ENCODE measurements at places on chromosomes 11 and 22.

DNA sequence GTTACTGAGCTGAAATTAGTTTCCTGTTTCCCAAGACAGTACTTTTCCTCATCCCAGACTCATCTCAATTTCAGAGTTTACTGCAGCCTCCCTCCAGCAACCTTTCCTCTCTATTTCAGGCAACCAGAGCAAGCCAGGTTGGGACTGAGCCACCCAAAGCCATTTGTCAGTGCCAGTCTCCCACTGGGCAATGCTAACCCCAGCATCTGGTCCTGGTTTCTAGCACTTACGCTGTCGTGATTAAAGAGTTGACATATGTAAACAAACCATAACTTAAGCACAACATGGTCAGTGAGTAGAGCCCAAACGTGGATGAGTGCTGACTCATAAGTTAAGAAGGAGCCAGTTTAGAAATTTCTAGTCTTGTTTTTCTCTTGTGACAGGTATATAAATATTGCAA is 119.6 kb upstream of the BLID start:
- no peak for DNase-seq

DNA sequence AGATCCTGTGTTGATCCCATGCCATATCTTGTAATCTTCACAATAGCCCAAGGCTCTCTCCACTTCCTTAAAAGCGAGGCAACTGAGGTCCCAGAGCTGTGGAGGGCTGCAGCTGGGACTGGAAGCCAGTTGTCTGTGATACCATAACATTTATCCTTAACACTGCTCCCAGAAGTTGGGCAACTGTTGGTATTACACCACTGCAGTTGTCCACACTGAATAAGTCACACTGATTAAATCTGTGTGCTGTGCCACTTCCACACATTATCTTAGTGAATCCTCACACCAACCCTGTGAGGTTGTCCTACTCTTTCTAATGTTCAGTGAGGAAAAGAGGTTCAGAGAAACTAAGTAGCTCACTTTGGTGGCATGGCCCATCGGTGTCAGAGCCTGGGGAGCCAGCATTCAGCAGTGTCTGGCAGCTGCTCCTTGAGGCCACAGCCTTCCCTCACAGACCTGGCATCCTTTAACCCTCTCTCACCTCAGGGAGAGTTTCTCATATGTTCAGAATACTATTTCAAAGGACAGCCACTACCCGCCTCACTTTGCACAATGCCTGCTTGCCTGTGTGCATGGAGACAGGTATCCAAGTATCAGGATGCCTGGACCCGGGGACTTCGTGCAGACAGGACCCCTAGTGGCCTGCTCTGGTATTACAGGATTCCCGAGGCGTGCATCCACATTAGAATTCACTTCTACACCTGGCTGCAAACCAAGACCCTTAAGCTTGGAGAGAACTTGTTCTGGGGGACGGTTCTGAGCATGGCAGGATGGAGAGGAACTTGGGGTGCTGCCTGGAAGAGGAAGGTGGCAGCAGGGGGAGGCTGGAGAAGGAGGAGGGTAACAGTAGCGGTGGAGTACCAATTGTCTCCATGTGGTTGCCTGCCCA is 221.9 kb upstream of the TBCEL start:
- DNase-seq: no peak

DNA sequence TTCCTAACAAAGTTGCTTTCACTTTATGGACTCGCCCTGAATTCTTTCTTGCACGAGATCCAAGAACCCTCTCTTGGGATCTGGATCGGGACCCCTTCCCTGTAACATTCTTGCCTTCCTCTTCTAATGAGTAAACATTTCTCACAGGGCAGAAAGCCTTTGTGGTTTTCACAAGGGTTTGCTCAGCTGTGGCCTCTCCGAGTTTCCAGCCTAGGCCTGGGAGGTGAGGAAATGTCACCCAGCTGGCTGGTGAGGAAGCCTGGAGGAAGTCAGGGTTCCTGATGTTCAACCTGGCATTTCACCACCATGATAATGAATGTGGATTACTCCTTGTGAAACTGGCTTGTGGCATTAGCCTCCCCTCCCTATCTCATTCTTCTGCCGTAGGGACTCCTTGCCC is 224.9 kb downstream of the DSCAML1 start:
- no peak for DNase-seq

DNA sequence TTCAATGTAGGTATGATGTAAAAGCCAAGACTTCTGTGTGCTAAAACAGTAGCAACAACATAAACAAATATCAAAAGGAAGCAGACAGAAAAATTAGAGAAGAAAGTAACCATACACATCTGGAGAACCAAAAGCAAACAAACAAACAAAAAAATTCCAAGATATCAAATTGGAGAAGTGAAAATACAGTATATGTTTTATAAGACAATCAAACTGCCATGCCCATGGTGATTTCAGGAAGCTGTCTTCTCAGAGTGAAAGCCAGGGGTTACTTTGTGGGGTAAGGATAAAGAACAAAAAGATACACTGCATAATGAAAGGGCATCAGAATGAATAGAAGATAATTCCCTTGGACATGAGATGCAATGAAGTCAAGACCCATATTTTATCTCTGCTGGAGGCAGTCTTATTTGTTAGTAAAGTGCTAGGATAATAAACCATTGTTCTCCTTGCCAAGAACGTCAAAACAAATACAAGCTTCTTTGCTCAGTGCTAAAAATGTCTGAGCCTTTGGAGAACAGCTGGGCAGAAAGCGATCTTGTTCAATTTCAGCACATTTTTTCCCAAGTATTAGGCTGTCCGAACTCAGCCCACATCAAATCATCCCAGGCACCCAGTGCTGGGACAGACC is 38.1 kb upstream of the LDLRAD3 start:
- DNase-seq: no peak

DNA sequence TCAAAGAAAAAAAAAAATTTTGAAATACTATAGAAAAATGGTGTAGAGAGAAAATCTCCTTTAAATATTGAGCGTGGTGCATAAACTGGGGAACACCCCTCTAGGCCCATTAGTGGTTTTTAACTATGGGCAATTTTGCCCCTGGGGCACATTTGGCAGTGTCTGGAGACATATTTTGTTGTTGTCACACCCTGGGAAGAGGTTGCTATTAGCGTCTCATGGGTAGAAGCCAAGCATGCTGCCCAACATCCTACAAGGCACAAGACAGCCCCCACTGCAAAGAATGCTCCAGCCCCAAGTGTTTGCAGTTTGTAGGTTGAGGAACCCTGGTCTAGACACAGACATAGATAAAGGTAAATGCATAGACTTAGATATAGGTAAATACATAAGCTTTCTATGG is 92.6 kb downstream of the KIAA1671 start:
- DNase-seq: no peak

DNA sequence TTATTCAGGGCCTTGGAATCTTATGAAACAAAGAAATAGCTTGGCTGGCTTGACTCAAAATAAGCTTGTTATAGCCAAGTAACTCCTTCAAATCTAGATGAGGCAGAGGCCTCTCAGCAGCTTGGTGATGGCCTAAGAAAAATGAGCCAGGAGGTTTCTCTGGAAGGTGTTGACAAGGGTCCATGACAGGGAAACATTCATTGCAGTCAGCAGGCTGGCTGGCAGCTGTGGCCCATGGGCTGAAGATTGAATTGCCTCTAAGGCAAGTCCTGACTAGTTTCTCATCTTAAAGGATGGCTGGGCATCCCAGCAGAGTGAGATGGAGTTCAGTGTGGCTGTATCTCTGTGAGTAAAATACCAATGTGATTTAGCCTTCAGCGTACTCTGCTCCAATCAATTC is 441.0 kb downstream of the NELL1 start:
- DNase-seq: no peak

GRCh38 chr11:19546325-19546724 is 166.3 kb upstream of the NAV2 start:
- DNase-seq: no peak

DNA sequence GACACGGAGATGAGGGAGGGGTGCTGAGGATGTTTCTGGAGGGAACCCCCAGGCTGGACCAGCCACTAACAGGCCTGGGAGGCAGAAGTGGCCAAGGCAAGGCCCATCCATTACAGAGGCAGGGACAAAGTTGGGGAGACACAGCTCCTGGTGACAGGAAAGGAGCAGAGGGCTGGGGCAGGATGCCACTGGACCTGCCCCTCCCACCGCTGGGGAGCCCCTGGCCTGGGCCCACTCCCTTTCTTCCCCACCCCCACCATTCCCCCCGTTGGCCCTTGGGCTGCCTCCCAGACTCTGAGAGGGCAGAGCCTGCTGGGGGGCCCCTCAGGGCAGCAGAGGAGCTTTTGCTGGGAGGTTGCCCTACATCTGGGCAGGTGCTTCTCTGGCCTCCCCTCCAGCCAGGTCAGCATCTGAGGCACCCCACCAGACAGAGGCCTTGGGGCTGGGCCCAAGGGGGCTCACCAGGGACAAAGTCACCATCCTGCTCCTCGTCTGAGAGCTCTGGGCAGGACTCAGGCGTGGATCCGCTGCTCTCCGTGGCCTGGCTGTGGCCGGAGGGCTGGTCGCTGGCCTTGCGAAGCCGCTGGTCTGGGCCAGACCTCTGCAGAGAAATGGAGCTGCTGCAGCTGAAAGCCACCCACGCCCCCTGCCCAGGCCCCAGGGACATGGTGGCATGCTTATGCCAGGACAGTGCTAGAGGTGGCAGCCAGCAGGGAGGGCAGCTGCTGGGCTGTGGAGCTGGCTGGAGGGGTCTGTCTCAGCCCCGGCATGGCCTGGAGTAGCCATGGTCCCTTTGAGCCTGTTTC is 33.1 kb upstream of the CARS1 start:
- no peak for DNase-seq

DNA sequence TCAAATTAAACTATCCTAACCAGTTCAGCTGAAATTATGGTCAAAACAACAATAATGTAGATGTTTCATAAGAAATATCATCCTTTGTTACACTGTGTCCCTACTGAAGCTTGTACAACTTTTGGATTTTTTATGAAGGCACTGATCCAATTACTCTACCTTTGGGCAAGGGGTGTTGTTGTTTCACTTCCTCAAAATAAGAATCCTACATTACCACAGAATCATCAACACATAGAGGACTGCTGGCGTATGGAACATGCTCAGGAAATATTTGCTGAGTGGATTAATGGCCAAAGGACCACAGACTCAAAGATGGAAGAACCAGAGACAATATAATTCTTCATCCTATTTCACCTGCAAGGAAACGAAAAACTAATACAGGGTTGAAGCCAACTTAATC is 907.5 kb upstream of the CCDC90B start:
- no peak for DNase-seq

GRCh38 chr11:35815556-35816315 is 128.1 kb upstream of the LDLRAD3 start:
- DNase-seq: no peak

DNA sequence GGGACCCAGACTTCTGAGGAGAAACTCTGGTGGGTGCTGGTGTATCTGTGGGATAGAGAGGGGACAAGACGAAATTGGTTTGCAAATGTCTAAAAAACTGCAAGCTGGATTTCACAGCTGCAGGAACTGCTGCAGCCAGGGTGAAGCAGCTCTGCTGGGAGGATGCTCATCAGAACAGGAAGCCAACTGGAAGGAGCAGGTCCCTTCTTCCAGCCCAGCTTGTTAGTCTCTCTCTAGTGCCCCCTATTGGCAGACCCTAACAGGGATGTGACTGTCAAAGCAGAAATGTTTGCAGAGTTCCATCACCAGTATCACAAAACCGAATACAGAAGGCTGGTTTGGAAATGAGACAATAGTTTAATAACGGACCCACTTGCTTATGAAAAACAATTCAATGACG is 74.8 kb upstream of the SLC22A12 start:
- no peak for DNase-seq

DNA sequence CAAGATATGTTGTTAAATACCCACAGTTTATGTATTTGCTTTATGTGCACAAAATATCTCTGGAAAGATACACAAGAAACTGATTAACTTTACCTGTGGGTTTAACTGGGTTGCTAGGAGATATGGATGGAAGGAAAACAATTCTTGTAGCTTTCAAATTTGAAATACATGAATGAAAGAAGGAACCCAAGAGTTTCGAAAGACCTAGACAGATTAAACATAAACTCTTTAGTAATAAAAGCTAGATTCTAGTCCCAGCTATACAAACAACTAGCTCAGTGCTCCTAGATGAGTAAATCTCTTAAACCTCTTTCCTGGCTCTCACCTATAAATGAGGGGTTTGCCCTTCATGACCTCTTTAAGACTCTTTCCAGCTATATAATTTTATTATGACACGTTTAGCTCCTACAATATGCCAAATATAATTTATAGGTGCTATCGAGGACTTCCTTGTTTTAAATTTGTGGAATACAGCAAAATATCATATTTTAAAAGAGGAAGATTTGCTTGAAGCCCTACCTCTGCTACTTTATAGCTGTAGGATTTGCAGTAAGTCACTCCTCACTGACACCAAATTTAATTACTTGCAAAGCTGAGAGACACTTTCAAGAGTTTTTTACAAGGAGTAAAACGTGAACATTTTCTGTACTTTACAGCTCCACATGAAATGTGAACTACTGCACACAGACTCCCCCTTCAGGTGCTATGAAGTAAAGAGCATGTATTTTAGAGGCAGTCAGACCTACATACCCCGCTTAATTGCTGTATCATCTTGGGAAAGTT is 50.7 kb downstream of the RRAS2 start:
- no peak for DNase-seq

- DNase-seq: no peak
These were observed 1167.6 kb downstream of the JRKL start for GRCh38 chr11:97557399-97557798.

- DNase-seq: no peak
These were observed 1.2 kb upstream of the MIOX start for GRCh38 chr22:50485221-50486131.

DNA sequence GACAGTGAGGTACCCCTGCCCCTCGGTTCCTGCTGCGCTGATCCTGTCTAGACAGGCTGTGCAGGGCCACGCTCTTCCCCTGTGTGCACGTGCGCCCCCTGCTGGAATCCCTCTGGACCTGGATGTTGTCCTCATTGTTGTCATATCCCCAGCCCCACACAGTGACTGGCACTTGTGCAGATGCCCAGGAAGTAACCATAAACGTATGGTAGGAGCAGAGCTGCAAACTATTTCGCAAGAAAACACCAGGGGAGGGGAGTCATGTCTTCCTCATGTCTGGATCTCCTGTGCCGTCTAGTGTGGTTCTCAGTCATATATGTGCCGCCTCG is 114.7 kb downstream of the CRYBB2 start:
- DNase-seq: no peak

GRCh38 chr11:102408339-102408738 is 44.2 kb downstream of the TMEM123 start:
- DNase-seq: no peak

DNA sequence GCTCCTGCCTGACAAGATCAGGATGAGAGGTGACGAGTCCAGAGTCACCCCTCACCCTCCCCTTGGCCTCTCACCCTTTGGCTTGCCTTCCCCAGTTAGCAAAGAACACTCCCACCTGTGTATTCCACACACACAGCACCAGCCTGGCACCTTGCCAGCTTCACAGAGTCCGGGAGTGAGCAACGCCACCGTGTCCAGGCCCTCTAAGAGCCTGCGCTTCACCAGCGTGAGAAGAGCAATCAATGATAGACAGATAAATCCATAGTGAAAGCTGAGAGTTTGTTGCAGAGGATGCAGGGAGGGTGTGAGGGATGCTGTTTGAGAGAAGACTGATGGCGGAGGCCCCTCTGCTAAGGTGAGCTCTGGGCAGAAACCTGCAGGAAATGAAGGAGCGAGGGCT is 404.5 kb downstream of the LARGE1 start:
- no peak for DNase-seq

All from SK-N-MC (cell line).